SK-N-DZ (cell line): ENCODE measurements at places on chromosomes 3 and 15.

DNA sequence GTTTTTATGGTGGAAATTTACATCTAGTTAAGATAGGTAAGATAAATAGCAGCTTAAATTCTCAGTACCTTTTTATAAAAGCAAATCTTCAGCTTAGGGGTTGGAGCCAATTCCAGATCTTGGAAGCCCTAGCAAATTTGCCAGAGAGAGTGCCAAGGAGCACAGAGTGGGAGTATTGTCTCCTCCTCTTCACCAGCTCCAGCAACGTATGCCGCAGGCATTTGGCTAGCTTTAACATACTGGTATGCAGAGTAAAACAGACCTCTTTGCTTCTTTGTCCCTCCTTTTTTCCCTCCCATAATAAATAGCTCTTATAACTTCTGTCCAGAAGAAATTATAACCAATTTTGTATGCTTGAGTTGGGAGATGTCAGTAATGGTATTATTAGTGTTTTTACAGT is 140.4 kb downstream of the DIPK2A start:
- DNase-seq, result no peak

DNA sequence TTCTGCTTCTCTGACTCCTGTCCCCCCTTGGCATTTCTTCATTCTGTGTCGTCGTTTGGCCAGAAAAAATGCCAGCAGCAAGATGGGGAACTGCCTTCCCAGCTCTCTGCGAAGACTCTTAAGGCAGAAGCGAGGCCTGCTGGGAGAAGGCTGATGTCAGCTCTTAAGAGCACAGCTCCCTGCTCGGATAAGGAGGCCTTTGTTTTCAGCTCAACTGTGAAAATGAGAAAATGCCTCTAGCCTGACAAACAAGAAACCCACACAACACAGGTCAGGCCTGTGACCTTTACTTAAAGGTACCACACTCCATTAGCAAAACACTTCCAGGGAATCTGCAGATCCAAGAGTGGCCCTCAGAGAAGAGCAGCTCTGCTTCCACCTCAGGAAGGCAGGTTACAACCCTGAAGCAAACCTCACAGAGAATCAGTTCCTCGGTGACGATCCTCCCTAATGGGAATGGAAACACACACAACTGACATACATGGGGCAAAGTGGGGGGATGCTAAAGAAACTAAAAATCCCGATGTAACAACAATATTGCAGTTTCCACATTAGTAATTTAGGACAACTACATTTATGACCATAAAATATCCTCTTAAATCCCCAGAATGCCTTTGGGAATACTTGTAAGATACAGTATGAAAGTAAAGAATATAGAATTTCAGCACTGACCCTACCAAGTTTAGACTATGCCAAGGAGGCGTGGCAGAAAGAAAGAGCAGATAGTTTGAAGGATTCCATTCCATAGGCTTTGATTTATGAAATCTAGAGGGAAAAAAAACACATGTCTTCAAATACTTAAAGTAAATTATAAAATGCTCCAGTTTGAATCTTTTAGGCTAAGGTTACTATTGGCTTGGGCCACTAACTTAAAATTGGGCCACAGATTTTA is 52.1 kb downstream of the VGLL4 start:
- no peak for DNase-seq

- no peak for DNase-seq
Observed at GRCh38 chr3:125048282-125048681, 7.5 kb downstream of the HEG1 start.

DNA sequence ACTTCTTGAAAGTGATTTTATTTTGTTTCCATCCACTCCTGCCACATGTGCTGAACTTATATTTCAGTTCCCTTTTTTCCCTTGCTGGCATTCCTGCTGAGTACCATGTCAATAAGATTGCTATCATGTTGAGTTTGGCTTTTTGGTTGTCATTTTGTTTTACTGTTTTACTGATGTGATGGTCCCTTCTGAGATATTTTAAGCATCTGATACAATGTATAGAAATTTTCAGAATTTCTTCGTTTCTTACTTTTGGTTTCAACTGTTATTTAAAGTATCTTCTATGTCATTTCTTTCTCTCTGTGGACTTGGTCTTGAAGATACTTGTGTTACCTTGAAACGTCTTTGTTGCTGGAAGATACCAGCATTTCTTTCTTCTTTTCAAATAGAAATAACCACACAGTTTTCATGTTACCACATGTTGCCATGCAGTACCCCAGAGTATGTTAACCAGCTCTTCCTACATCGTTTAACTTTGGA is 14.1 kb downstream of the SIDT1 start:
- DNase-seq, result no peak

GRCh38 chr3:32238453-32239306 is at the start of gene CMTM8:
TSS of gene CMTM8 (plus strand) at chr3:32238680. CDS start at chr3:32238973, 293 bp downstream.
- DNase-seq, result peak; percentile 72

GRCh38 chr3:96991800-96992365 is 177.5 kb downstream of the EPHA6 start:
- no peak for DNase-seq

- no peak for DNase-seq
Observed at GRCh38 chr15:41018534-41018933, 65.3 kb downstream of the CHAC1 start.

DNA sequence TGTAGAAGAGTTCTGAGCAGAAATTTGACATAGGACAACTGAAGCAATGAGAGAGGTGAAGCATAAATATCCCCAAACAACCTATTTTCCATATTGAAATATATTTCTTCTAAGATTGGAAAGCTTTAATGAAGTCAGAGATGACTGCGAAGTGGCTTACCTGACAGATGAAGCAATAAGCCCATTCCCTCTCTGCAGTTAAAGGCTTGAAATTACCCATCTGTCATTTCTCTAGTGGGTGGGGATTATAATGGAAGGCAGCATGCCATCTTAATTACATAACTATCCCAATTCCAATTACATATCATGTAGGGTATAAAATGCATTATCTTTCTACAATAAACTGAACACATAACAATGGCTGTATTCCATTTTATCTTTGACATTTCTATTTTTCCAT is 1070.5 kb downstream of the SI start:
- DNase-seq, result no peak

- DNase-seq, result no peak
Observed at GRCh38 chr3:78414261-78414660, 1353.5 kb downstream of the ROBO1 start.

DNA sequence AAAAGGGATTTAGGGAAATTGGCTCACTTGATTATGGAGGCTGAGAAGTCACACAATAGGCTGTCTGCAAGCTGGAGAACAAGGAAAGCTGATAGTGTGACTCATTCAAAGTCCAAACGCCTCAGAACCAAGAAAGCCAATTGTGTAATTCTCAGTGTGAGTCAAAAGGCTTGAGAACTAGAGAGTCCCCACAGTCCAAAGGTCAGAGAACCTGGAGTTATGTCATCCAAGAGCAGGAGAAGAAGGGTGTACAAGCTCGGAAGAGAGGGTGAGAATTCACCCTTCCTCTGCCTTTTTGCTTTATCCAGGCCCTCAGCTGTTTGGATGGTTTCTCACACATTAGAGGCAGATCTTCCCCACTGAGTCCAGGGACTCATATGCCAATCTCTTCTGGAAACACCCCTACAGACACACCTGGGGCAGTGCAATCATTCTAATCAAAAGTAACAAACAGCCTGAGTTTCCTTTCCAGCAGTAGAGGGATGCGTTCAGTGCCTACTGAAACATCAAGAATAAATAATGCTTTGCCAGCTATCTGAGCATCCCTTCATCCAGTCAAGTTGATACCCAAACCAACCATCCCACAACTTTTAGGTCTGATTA is 271.5 kb downstream of the SATB1 start:
- DNase-seq, result no peak

GRCh38 chr3:111747490-111747889 is 111.6 kb upstream of the PHLDB2 start:
- no peak for DNase-seq

DNA sequence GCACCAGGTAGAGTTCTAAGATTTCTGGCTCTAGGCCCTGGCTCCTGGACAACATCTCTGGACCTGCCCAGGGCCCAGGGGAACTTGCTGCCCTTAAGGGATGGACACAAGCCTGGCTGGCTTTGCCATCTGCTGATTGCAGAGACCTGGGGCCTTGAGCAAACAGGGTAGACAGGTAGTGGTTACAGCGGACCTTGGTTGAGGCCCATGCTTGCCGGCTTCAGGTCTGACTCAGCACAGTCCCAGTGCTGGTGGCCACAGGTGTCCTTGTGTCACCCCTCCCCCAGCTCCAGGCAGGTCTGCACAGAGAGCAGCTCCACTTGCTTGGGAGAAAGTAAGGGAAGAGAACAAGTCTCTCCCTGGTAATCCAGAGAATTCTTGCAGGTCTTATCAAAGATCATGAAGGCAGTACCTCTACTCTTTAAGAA is 15.9 kb upstream of the ACTL6A start:
- no peak for DNase-seq

DNA sequence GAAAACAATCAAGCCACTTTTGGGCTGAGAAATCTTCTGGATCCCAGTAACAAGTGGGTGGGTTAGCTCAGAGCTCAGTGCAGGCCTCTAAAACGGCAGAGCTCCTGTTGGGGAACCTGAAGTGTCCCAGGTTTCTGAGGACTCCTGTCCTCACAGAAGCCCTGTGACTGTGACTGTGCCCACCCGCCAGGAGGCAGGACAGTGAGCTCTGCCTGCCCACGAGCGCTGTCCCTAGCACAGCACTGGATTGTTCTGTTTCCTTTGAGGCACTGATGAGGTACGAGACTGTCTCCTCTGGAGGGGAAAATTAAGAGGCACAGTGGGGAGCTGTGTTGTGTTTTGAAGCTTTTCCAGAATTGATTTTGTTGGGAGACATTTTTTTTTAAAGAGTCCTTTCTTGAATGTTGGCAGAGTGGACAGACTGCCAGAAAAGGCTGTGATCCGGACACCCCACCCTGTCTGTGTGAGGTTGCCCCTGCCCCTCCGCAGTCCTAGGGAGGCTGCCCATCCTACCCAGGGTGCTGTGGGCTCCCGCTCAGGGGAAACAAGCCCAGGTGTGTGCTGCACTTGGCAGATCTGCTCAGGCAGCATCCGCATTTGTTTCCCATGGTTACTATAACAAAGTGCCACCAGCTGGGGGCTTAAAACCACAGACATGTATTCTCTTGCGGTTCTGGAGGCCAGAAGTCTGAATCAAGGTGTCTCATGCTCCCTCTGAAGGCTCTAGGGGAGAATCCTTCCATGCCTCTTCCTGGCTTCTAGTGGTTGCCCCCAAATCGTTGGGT is 66.6 kb upstream of the LARS2 start:
- DNase-seq, result no peak

DNA sequence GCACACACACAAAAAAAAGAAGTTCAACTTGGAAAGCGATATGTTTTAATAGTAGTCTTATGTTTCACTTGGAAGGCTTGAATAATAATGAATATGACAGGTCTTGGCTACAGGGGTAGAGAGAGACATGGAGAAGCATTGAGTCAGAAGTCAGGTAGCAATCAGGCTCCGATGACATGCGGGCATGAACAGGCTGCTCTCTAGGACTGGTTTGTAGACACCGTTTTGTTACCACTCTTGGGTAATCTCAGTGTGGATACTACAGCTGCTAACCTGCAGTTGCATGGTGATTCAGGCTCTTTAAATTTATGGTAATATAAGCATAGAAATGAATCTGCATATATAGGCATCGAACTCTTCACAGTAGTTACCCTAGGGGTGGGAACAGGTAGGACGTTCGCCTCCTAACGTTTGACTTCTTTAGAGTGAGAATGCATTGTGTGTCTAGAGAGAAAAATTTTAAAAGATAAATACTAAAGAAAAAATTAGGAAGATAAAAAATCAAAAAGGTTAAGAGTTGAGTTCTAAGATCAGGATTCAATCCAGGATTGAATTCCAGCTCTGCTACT is 241.6 kb upstream of the KBTBD8 start:
- DNase-seq, result no peak

DNA sequence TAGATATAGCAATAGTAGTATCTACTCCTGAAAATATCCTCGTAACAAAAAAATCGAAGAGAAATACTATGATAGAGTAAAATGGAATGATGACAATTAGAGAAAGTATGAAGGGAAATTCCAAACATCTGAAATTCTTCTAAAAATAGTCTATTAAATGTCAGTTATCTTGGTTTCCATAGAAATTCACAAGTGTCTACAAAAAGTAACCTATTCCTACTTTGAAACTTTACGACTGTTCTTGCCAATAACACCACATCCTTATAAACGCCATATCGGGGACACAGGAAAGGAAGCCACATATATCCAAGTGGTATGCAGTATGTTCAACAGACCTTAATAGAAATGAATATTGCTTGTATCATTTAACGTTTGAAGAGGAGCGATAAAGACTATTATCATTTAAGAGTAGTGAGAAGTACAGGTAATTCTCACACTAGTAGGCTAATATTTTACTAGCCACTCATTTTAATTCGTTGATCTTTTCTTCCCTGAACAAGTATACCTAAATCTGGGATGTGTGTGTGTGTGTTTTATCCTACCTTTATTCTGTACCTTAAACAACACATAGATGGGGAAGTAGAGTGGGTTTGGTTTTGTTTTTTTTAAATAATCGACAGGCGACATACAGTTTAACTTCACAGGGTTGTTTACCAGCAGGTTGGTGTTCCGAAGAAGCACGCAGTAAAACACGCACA is 1.2 kb downstream of the GPR176 start:
- DNase-seq, result no peak

DNA sequence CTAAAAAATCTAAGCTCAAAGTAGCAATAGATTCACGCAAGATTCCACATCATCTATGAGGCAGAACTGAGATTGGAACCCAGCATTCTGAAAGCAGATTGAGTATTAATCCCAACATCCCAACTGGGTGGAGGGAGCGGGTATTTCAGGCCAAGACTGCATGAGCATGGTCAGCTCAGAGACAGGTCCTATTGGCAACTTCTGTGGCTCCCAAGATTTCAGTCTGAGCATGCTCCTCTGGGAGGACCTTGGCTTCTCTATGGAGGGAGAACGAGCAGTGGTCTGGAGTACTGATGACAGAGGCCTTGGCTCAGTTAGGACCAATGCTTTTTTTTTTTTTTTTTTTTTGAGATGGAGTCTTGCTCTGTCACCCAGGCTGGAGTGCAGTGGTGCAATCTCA is 4.0 kb upstream of the ITGA11 start:
- DNase-seq, result no peak

GRCh38 chr15:29677871-29678461 is 144.3 kb downstream of the TJP1 start:
- no peak for DNase-seq

- no peak for DNase-seq
Observed at GRCh38 chr15:67462875-67463274, 58.1 kb upstream of the C15orf61 start.

DNA sequence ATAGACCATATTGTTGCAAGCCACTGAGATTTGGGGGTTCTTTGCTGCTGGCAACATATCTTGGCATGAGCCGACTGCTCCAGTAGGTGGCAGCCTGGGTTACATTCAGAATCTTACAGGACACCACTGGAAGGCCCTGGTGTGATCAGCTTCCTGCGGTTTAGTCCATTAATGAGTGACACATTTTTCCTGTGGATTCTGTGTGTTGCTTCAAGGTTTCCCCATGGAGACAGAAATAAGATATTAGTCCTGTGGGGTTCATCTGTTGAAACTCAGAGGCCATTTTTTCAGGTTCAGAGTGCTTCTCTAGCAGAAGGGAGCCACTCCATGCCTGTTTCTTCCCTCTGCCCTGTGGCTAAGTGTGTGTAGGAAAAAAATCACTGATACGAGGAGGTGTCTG is 116.2 kb downstream of the MFSD1 start:
- peak; percentile 81 for DNase-seq
